ENCODE measurements at places on chromosomes 5 and 9.

- no peak overlapping the region for H3K27ac ChIP-seq
- H3K36me3 ChIP-seq, result no peaks in the 10 kb centered on the region
- H3K4me3 ChIP-seq, result no peak overlapping the region
- no peak for DNase-seq
- H3K27me3 ChIP-seq, result no peaks in the 10 kb centered on the region
- no peaks in the 10 kb centered on the region for H3K4me1 ChIP-seq
These were observed 263.2 kb downstream of the GAS1 start for GRCh38 chr9:86684148-86684547.

- no peak overlapping the region for H3K27ac ChIP-seq
- DNase-seq, result no peak
- H3K4me1 ChIP-seq, result peaks cover 1% of the 10 kb centered on the region
- no peak overlapping the region for H3K4me3 ChIP-seq
These were observed 146.6 kb upstream of the SLC24A2 start for GRCh38 chr9:19935422-19935821.

DNA sequence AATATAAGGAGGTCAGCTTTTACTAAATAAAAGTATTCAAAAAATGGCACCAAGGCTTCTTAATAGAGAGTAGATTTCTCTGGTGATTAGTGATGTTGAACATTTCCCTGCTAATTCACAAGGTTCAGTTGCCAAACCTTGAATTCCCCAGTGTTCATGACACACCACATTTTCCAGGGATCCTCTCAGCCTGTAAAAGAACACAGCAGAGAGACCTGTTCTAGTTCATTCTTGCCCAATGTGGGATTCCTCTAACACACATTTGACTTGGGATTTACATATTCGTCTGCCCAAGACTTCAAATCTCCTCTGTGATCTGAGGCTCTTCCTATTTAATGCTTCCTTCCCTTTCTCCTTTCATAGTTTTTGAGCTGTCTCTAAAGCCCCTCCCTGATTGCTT is 273.2 kb upstream of the CDH9 start:
- no peak overlapping the region for H3K4me3 ChIP-seq
- no peak for DNase-seq
- no peak overlapping the region for H3K27ac ChIP-seq
- H3K36me3 ChIP-seq, result no peaks in the 10 kb centered on the region

GRCh38 chr5:130279386-130279785 is 375.1 kb downstream of the CHSY3 start:
- no peaks in the 10 kb centered on the region for H3K27me3 ChIP-seq
- no peak overlapping the region for H3K4me3 ChIP-seq
- H3K36me3 ChIP-seq, result no peaks in the 10 kb centered on the region

GRCh38 chr9:125258832-125259534 is 2.6 kb upstream of the GAPVD1 start:
- no peak for DNase-seq
- H3K36me3 ChIP-seq, result no peaks in the 10 kb centered on the region
- H3K27me3 ChIP-seq, result no peaks in the 10 kb centered on the region
- peaks cover 3% of the 10 kb centered on the region for H3K4me1 ChIP-seq

GRCh38 chr5:135465391-135466122 is 13.4 kb upstream of the TIFAB start:
- H3K4me1 ChIP-seq, result peaks cover 5% of the 10 kb centered on the region
- no peaks in the 10 kb centered on the region for H3K27me3 ChIP-seq
- no peaks in the 10 kb centered on the region for H3K36me3 ChIP-seq
- no peak for DNase-seq
- H3K4me3 ChIP-seq, result no peak overlapping the region

GRCh38 chr5:112492291-112492690 is 73.2 kb upstream of the EPB41L4A start:
- DNase-seq, result peak; percentile 65
- H3K36me3 ChIP-seq, result no peaks in the 10 kb centered on the region
- H3K4me1 ChIP-seq, result no peaks in the 10 kb centered on the region

DNA sequence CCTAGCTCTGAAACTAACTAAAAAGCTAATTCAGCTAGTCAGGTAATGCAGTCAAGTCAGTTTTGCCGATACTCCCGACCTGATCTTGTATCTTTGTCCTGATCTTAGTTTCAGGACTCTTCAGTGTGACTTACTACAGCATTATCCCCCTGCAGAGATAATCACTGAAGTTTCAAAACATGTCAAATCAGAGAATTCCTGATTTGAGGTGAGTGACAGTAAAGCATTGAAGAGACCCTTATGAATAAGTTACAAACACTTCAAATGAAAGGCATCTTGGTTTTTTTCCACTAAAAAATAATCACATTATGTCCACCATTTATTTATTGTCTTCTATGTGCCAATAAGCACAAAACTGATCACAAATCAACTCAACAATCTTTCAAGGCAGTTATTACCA is 47.6 kb downstream of the BAAT start:
- no peak overlapping the region for H3K4me3 ChIP-seq
- no peaks in the 10 kb centered on the region for H3K36me3 ChIP-seq
- no peak overlapping the region for H3K27ac ChIP-seq
- DNase-seq, result no peak
- H3K4me1 ChIP-seq, result peaks cover 1% of the 10 kb centered on the region

- peak overlapping the region; percentile 99 for H3K27ac ChIP-seq
- H3K36me3 ChIP-seq, result no peaks in the 10 kb centered on the region
- H3K4me1 ChIP-seq, result peaks cover 60% of the 10 kb centered on the region
- H3K27me3 ChIP-seq, result no peaks in the 10 kb centered on the region
- H3K4me3 ChIP-seq, result no peak overlapping the region
These were observed 57.7 kb upstream of the RNU6ATAC start for GRCh38 chr9:134222018-134222573.

- DNase-seq, result no peak
- H3K4me1 ChIP-seq, result no peaks in the 10 kb centered on the region
- H3K27ac ChIP-seq, result no peak overlapping the region
These were observed 60.1 kb downstream of the KCTD16 start for GRCh38 chr5:144230806-144231205.

DNA sequence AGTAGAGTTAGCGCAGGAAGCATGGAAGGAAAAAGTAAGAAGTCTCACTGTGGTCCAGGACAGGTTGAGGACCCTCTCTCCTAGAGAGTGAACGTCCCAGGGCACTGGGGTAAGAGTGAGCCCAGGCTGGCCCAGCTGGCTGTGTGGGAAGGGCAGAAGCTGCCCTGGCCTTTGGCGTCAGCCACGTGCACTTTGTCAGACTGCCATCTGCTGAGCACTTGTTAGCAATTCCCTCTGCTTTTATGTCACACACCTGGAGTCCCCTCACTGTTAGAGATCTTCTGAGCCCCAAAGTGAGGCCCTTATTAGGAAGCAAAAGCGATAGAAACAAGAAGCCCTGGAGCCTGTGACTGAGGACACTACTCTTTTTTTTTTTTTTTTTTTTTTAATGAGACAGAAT is 79.1 kb downstream of the UGCG start:
- no peak for DNase-seq
- no peak overlapping the region for H3K4me3 ChIP-seq
- no peak overlapping the region for H3K27ac ChIP-seq
- H3K27me3 ChIP-seq, result no peaks in the 10 kb centered on the region

DNA sequence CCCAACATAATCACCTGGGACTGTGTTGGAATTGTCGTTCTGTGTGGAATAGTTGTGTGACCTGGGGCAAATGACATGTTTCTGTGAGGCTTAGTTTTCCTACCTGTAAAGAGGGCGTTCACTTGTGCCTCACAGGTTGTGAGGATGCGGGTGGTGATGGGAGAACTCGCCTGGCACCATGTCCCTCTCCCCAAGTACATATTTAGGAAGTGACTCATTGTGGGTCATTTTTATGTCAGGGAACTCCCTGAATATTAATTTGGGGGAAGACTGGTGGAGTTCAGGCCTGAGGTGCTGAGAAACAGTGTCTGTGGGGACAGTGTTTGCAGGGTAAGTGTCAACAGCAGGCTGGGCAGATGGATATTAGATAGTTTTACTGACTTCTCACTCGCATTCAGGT is 144.7 kb downstream of the KDM4C start:
- no peaks in the 10 kb centered on the region for H3K27me3 ChIP-seq
- H3K4me1 ChIP-seq, result peaks cover 5% of the 10 kb centered on the region

DNA sequence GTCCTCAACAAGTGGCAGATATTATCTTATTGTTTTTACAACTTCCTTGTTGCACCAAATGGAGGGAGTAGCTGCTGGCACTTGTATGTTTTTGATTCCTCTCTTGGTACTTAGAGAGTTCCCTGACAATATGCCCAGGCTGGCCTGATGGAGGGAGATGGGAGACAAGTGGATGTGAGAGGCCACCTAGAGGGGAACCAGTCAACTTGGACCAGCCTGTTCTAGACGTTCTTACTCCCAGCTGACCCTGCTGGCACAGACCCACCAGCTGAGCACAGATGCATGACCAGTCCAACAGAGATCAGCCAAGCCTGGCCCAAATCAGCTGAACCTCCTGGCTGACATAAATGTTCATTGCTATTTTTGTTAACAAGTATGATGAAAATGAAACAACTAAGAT is 60.9 kb upstream of the GDNF start:
- H3K27ac ChIP-seq, result no peak overlapping the region
- H3K4me3 ChIP-seq, result no peak overlapping the region
- DNase-seq, result no peak
- no peaks in the 10 kb centered on the region for H3K27me3 ChIP-seq

- H3K27ac ChIP-seq, result no peak overlapping the region
- H3K4me1 ChIP-seq, result no peaks in the 10 kb centered on the region
- no peaks in the 10 kb centered on the region for H3K36me3 ChIP-seq
- H3K4me3 ChIP-seq, result no peak overlapping the region
- H3K27me3 ChIP-seq, result no peaks in the 10 kb centered on the region
These were observed 114.9 kb upstream of the KLF9 start for GRCh38 chr9:70529377-70529776.

- H3K4me3 ChIP-seq, result no peak overlapping the region
- no peak overlapping the region for H3K27ac ChIP-seq
- no peaks in the 10 kb centered on the region for H3K4me1 ChIP-seq
- DNase-seq, result no peak
These were observed 98.7 kb downstream of the FANCC start for GRCh38 chr9:95218773-95219172.

DNA sequence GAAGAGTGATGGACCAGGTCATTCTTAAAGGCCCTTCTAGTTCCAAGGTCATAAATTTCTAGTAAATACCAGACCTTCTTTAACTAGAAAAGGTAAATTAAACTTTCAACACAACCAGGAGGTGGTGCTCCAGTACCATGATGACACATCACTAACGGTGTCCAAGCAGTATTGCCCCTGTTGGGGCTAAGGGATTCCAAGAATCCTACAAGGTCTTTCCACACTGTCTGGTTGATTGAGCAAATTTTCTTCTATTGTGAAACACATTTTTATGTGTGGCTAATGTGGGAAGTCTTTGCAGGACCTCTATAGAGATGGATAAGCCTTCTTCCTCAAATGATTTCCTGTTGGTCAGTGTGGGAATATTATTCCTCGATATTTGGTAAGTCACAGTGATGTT is 459.6 kb upstream of the PAPPA start:
- no peaks in the 10 kb centered on the region for H3K4me1 ChIP-seq
- H3K27me3 ChIP-seq, result peaks cover 5% of the 10 kb centered on the region
- no peak overlapping the region for H3K4me3 ChIP-seq
- H3K27ac ChIP-seq, result no peak overlapping the region

DNA sequence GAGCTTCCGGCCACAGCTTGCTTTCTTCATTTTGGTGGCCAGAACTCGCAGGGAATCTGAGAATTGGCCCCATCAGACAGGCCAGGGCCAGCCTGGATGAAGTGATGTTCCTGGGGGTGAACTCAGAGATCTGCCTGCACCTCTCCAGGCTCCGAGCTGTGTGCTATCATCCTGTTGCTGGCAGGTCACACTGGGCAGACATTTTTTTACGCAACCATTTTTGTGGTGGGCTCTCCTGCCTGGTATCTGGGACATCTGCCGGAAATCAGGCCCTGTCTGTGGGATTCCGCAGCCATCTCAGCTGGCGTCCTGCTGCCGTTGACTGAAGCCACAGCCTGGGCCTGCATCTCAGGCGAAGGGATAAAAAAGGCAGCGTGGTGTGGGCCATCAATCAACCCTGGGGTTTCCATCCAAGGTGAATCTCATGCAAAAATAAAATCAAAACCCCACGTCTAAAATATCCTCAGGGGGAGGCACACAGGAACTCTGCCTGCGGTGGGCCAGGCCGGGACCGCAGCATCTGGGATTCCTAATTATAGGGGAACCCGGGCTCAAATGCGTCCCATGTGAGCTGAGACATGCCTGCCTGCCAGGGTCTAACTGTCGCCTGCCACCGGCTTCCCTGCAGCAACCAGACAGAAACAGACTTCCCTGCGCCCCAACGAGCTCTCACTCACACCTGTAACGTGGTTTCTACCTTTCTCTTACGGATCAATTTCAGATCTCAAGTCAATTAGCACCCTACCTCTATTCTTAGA is 174.3 kb downstream of the SYK start:
- H3K27me3 ChIP-seq, result no peaks in the 10 kb centered on the region
- no peak for DNase-seq
- no peaks in the 10 kb centered on the region for H3K36me3 ChIP-seq
- H3K27ac ChIP-seq, result no peak overlapping the region
- H3K4me1 ChIP-seq, result no peaks in the 10 kb centered on the region

GRCh38 chr9:121744002-121744686 is 92.7 kb downstream of the DAB2IP start:
- H3K4me1 ChIP-seq, result peaks cover 16% of the 10 kb centered on the region
- peak overlapping the region; percentile 79 for H3K4me3 ChIP-seq
- no peaks in the 10 kb centered on the region for H3K27me3 ChIP-seq
- DNase-seq, result peak; percentile 59

DNA sequence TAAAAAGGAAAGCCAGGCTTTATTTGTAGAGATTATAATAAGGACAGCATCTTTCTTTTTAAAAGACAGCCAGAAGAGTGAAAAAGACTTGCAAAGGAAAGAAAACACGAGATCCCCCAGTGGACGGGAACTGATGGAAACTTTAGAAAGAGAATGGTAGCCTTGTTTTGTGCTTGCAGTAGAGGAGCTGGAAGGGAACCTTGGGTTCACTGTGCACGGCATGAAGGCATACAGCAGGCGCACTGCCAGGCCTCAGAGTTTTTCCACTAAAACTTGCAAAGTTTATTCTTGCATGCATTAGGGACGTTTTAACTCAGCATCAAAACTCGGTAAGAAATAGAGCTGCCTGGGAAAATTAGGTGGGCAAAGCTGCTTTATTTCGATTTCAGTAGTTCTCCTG is 248.6 kb downstream of the IRX1 start:
- H3K4me1 ChIP-seq, result no peaks in the 10 kb centered on the region
- no peak overlapping the region for H3K27ac ChIP-seq
- peaks cover 3% of the 10 kb centered on the region for H3K27me3 ChIP-seq
- no peak overlapping the region for H3K4me3 ChIP-seq
- no peak for DNase-seq

GRCh38 chr5:169920474-169920873 is 59.8 kb downstream of the INSYN2B start:
- no peak overlapping the region for H3K27ac ChIP-seq
- DNase-seq, result no peak
- H3K4me1 ChIP-seq, result no peaks in the 10 kb centered on the region
- no peaks in the 10 kb centered on the region for H3K27me3 ChIP-seq
- H3K36me3 ChIP-seq, result no peaks in the 10 kb centered on the region
- no peak overlapping the region for H3K4me3 ChIP-seq

DNA sequence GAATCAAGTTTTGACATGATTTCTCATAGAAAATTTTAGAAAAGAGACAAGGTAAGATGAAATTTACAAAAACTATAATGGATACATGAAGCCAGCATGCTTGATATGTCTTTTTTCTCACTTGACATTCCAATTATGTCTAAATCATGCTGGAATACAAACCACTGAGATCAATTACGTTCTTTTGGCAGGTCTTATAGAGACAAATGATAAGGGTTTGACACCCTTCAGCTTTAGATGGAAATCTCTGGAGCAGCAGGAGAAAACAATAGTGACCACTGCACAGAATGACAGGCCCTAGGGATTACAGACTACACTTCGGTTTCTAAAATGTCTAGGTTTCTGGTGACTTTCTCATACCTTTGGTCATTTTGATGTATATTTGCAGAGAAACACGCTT is 342.9 kb downstream of the TRPM3 start:
- no peak for DNase-seq
- H3K4me3 ChIP-seq, result no peak overlapping the region
- H3K27ac ChIP-seq, result no peak overlapping the region
- no peaks in the 10 kb centered on the region for H3K4me1 ChIP-seq

Data from liver (tissue), 10 donors.